A549 treated with DMSO at 1 μM for 4 hours (cell line): ENCODE measurements at places on chromosomes 1 and 21. TPM values are rescaled to one million over a fixed set of nuclear protein-coding genes. Genes with fewer than 3 reads are reported as not detected.

The NUDT4B gene
- total RNA-seq = 0.43 to 3.0 TPM (median 1.2 TPM) in 5 replicates

The NUP210L gene
- not detected in 5 replicates for total RNA-seq

The CPT2 gene
- total RNA-seq = 8.2 to 10.2 TPM (median 8.8 TPM) in 5 replicates

The CDK11A gene
- total RNA-seq = 19.0 to 25.2 TPM (median 23.1 TPM) in 5 replicates

The DDAH1 gene
- total RNA-seq = 6.6 to 9.7 TPM (median 7.6 TPM) in 5 replicates
